ENCODE measurements at places on chromosomes 16 and 17.

DNA sequence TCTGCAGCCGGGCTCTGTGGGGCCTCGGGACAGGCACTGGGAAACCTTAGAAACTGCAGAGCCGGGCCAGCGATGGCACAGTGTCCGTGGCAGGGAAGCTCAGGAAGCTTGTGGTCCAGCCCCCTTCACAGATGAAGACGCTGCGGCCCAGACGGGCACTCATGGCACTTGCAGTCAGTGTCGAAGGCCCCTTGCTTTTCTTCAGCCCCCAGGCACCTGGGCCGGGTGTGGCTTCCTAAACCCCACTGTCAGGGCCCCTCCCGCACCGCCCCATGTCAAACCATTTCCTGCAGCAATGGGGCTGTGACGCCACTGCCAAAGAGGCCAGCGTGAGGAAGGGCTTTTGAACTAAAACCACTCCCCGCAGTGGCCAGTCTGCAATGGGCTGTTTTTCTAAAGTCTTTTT lies 164.0 kb downstream of the LAT start:
- no peak for DNase-seq

DNA sequence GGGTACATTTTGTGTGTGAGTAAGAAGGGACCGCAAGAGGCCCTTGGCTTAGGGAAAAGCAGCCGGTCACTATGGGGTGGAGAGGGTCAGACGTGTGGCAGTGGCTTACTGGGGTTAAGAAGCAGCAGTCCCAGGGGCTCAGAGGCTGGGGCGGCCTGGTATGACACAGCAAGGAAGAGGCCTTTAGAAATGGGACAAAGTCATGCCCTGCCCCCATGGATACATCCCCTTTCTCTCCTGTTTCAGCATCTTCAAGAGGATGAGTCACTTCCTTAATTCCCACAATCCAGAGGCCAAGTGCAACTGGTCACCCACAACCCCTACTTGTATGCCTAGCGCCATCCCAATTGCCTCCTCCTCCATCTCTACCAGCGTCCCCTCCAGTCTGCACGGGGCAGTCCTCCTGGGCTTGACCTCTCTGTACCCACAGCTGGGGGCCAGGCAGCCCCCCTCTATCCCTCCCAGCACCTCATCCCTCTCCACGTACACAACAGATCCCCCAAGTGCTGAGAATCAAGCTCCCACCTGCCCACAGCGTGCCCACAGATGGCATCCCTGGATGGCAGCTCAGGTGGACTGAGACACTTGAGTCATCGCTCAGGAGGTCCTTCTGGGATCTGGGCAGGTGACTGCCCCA lies 6.9 kb upstream of the EFTUD2 start:
- no peak for DNase-seq

- DNase-seq: no peak
Measured at GRCh38 chr16:23571895-23572294, 14.4 kb downstream of the UBFD1 start.

- no peak for DNase-seq
Measured at GRCh38 chr16:8673611-8674412, 605 bp upstream of the ABAT start.

DNA sequence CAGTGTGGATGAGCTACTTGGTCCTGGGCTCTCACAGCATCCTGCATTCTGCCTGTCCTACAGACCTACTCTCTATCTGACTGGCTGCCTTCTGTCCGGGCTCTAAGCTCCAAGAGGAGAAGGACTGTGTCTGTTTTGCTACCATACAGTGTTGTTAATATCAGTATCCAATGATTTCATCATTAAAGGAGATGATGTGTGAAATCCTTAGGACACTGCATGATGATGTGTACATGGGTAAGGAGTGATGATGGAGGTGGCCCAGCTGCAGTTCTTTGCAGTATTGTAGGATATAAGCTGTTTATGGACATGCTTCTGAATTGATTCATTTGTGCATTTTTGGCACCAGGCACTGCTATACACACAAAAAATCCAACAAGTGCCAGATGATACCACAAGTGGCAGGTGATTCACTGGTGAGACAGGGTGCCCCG lies 536.9 kb upstream of the CDH11 start:
- DNase-seq: no peak
